ENCODE measurements at places on chromosomes 3 and 15.

GRCh38 chr3:106245400-106245799 lies 376.6 kb upstream of the CBLB start:
- DNase-seq = no peak

DNA sequence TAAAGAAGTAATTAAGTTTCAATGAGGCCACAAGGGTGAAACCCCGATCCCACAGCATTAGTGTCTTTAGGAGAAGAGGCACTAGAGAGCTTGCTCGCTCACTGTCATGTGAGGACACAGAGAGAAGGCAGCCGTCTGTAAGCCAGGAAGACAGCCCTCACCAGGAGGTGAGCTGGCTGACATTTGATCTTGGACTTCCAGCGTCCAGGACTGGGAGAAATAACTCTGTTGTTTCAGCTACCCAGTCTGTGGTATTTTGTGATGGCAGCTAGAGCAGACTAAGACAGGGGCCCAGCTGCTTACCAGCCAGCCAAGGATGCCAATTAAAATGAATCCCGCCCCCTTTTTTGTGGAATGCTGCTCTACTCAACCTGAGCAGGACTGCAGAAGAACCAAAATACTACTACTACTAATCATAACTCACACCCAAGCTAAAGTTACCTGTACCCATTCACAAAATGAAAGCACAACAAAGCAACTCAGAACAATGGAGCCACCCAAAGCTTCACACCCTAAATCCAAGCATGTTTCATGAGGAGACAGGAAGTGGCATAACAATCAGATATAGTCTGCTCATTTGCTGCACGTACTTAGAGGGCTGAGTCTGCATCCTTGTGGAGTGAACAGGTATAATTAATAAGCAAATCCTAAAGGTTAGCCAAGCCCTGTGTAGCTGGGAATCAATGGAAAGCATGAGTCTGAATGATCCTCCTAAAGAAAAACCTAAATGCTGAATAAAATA lies 35.6 kb upstream of the RHCG start:
- peak; percentile 19 for DNase-seq

DNA sequence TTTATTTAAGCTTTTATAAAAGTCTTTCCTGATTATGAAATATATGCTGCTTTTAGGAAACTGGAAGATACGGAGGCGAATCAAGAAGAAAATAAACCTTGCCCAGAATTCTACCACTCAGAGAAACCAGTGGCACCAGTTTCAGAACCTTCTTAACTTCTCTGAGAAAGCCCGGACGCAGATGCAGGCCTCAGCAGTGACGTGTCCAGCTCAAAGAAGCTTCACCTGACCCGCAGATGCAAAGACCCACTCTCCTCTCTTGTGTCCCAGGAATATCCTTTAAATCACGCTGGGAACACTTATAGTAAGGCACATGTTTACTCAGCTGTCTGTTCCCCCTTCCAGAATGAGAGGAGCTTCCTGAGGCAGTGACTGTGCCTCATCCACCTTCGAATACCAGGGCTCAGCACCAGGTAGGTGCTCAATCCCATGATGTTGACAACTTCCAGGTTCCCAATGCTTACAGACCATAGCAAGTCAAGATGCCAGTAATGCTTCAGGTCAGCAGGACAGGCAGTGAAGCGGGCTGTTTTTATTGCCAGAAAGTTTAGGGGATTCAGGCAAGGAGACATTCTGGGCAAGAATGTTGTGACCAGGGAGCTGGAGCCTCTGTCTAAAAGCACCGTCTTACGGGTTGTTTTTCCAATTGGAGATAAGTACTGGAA lies 39.9 kb upstream of the LDHAL6B start:
- DNase-seq = no peak

DNA sequence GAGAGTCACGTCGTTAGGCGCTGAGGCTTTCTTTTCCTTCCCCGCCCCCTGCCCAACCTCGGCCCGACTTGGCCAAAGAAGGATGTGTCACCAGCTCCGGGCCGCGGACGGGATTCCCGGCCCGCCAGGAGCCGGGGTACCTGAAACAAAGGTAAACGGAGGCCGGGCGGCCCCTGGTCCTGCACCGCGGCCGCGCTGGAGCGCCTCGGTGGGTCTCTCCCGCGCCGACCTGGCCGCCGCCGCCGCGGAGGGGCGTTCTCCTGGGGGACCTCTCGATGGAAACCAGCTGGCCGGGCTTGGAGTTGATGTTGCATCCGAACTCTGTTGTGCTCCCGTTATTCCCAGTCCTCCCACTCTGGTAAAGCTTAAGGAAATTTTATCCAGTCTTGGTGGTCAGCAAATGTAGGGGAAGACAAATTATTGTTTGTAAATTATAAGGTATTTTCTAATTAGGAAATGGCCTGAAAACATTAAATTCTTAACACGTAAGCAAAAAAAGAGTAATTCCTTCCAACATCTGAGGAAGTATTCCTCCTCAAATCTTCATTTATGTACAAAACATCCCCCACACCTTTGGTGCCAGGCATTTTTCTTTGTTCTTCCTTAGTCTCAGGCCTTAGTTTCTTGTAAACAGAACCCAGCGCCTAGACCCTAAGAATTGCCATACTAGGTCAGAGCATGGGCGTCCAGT lies 888 bp downstream of the PPP2R3A start:
- DNase-seq = no peak

DNA sequence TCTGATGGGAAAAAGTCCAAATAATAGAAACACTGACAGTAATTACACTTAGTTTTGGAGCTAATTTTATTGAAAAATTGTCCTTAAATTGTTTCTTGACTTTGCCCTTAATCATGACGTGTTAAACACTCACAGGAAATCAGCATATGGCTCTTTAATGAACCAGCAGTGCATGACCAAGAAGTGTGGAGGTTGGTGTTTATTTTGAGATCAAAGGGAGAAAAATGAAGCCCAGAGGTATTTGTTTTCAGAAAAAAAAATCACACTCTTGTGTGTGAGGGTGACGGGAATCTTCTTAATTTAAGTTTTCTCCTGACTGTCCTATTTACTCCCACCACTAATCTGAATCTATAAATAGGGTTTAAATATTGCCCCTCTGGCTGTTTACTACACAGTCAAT lies 28.8 kb upstream of the SYNM start:
- DNase-seq = no peak

GRCh38 chr3:11567516-11568467 lies 75.9 kb downstream of the VGLL4 start:
- DNase-seq = peak; percentile 75

GRCh38 chr3:32586356-32586755 lies 15.7 kb upstream of the DYNC1LI1 start:
- DNase-seq = no peak

- DNase-seq = no peak
These were observed 159.5 kb downstream of the SQOR start for GRCh38 chr15:45794304-45794703.

- no peak for DNase-seq
These were observed 19.2 kb downstream of the ALDH1A3 start for GRCh38 chr15:100898661-100899462.

GRCh38 chr3:97306226-97306625 lies 458.3 kb upstream of the ARL6 start:
- DNase-seq = no peak

DNA sequence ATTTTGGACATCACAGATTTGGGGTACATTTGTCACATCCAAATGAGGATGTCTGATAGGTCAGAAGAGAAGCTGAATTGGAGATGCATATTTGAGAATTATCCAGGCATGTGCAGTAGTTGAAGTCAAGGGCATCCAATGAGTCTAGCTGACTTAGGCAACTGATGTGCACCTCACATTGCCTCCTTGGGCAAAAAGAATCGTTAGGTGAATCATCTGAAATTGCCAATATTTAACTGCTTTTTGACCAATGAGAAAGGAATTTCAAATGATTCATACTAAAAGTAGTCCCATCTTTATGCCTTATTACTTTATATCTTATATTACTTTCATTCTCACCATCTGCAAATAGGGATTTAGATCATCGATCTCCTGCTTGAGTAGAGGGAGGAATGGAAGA lies 117.7 kb downstream of the CD47 start:
- DNase-seq = no peak

DNA sequence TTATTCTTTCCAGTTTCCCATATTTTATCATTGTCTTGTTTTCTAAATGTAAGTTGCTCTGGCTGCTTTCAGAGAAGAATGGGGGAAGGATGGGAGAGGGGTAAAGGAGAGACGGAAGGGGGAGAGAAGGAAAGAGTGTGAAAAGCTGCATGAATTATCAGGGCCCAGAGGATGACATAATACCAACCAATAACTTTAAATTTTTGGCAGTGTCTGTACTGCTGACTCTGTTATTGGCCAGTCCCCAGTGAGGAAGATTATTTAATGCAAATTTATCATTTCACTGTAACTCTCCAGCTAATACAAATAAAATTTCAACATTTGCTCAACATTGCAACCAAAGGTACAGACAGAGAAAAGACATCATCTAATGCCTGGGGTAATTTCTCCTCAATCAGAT lies 551.7 kb upstream of the CFAP20DC start:
- no peak for DNase-seq

- peak; percentile 81 for DNase-seq
These were observed 455 bp upstream of the SNAP23 start for GRCh38 chr15:42494998-42495360.

- DNase-seq = no peak
These were observed 30.9 kb upstream of the POLG start for GRCh38 chr15:89365462-89366065.

DNA sequence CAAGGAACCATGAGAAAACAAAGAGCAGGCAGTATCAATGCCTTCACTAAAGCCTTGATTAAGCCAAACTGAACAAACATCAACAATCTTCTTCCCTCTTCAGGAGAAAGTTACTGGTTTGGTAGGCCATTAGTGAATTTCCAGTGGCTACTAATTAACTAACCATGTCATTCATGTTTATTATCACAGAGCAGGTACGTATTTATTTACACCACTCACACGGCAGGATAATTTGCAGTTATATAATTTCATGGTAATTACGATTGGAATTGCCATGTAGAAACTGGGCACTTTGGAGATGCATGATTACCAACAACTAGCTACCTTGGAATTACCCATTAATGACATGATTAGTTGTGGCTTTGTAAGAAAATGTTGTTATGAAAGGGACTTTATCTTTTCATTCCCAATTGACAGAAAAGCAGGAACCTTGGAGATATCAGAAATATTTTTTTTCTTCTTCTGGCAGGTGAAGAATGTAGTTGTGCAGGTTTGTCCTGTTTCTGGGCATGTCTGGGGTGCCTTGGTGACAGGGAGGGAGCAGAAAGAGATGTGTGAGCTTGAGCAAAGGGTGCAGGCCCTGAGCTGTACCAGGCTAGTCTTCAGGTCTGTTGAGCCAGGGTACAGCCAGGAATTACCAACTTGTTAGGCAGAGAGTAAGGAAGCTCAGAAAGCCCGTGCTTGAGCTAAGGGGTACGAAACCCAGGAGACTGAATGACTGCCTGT lies 310.7 kb downstream of the RORA start:
- DNase-seq = no peak

DNA sequence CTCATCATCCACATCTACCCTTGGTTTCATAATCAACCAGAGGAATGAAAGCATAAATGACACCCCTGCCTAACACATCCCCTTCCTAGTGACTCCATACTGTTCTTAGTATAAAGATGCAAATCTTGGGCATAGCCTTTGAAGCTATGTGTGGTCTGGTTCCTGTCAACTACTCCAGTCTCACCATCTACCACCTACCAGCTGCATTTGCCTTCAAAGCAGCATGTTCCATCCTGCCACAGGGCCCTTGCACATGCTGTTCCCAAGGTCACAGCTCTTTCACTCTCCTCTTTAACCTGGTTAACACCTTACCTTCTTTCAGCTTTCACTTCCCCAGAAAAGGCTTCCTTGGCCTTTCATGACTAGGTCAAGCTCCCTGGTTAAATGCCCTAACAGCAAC lies 62.3 kb upstream of the ARHGEF3 start:
- no peak for DNase-seq

DNA sequence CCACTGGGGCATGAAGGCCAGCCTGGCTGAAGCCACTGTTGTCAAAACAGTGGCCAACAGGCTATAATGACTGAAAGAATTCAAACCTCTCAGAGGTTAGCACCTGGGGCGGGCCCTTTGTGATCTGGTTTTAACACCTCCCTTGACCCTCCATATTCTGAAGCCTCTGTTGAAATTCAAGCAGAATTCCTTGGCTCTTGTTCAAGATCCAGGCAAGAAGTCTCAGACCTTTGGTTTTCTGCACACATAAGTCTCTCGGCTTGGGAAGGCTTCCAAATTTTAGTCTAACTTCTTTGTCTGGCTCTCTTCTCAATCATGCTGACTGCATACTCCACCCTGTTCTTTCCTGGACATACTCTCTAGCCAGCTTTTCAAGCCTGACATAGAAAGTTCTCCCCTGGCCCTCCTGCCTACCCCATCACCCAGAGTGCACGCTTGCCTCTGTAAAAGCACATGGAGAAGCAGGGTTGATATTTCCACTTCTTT lies 144.5 kb downstream of the PDZRN3 start:
- no peak for DNase-seq

DNA sequence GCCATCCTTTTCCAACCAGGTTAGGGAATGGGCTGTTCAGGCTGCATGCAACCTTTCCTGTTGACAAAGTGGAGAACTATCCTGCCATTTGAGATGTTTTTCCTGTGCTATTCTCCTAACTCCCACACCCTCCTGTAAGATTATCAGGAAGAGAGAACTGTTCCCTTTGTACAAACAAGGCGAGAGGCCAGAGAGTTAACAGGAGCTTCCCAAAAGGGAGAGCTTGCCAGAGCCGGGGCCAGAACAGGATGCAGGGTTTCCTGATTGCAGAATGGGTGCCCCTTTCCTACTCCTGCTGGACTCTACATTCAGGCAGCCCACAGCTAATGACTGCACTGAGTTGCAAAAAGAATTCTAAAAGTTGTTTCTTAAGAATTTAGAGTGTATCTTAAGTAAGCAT lies 17.1 kb downstream of the PML start:
- DNase-seq = no peak

- DNase-seq = peak; percentile 88
These were observed 211.4 kb downstream of the NR1D2 start for GRCh38 chr3:24156466-24156865.

GRCh38 chr3:155876037-155876436 lies 5.6 kb downstream of the GMPS start:
- no peak for DNase-seq

DNA sequence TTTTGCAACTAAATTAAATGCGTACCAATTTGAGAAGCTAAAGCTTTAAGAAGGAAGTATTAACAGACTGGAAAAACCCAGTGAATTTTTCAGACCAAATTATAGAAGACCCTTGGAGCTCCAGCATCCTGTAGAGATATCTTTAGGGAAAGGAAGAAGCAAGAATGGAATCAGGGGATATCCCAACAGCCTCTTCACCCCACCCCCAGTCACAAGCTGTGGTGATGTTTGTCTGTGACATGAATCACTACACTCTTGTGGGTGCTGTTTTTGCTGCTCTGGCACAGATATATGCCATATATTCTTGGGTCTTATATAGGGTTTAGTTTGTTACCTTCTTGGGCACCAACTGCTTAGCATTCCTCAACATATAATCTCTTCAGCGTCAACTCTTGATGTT lies 78.5 kb upstream of the BCL6 start:
- no peak for DNase-seq

All from iris pigment epithelial cell (primary cell).